Cortex of kidney (tissue), 1 donor: ENCODE measurements at places on chromosomes 1 and 21.

GRCh38 chr1:52751589-52752483 is 25.6 kb downstream of the ZYG11B start:
- DNase-seq: no peak

DNA sequence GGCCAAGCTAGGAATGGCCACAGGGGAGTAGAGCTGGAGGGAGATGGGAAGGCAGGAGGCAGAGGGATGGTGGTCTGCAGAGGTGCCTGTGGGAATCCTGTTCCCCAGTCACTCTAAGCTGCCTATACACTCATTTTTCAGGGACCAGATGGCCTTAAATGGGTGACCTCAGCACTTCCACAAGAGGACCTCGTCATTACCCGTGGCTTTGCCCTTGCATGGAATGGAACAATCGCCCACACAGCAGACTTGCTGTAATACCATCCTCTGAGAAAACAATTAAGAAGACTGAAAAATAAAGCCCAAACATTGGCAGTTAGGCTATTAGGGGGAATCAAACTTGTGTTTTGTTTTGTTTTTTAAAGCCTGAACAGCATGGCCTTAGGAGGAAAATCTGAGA is 12.9 kb upstream of the TNN start:
- no peak for DNase-seq

- DNase-seq: no peak
These were observed 3.1 kb upstream of the MMP23B start for GRCh38 chr1:1628754-1629429.

- DNase-seq: no peak
These were observed 300.7 kb upstream of the SPAG17 start for GRCh38 chr1:118485757-118486156.

GRCh38 chr1:159066108-159066507 is 10.5 kb downstream of the AIM2 start:
- DNase-seq: no peak

DNA sequence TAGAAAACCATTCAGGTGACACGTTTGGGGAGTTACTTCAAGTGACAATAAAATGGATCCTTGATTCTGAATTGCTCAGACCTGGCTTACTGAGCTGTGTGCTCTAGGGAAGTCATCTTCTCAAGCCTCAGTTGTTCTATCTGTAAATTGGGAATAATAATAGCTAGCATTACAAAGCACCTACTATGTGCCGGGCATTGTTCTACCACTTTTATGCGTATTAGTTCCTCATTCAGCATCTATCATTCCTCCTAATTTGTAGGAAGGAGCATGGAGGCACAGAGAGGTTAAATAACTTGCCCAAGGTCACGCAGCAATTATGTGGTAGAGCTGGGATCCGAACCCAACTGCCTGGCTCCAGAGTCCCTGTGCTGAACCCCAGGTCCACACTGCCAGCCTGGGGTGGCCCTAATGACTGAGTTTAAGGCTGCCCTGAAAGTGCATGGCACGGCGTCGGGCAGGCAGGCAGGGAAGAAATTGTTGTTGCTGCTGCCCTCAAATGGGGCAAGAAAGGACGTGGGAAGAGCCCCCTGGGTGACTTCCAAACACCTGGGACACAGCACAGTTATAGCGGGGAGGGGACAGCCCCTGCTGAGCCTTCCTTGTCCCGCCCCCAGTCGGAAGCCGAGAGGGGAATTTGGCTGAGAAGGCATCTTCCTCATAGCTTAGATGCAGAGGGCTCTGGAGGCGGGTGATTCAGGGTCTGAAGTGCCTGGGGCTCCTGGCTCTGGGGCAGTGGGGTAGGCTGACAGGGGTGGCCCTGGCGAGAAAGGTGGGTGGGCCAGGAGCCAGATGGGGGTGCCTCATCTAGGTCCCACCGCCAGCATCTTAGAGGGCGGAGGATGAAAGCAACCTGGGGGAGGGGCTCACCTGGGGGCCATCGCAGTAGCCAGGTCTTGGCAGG is 86.5 kb upstream of the IFFO2 start:
- no peak for DNase-seq

DNA sequence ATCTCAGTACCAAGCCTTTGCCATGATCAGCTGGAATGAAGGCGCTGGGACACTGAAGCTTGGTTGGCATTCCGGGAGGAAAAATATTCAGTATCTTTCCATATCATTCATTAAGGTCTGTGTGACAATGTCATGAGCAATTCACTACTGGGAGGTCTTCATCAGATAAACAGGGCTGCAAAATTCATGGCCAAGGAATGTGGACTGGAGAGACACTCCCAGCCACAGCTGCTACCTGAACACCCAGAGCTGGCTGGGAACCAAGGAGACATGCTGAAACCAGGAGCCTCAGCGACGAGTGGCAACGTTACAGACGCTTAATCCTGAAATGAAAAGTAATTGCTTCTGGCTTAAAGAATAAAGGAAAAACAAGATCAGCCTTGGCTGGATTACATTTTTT is 30.6 kb upstream of the DDAH1 start:
- DNase-seq: no peak

DNA sequence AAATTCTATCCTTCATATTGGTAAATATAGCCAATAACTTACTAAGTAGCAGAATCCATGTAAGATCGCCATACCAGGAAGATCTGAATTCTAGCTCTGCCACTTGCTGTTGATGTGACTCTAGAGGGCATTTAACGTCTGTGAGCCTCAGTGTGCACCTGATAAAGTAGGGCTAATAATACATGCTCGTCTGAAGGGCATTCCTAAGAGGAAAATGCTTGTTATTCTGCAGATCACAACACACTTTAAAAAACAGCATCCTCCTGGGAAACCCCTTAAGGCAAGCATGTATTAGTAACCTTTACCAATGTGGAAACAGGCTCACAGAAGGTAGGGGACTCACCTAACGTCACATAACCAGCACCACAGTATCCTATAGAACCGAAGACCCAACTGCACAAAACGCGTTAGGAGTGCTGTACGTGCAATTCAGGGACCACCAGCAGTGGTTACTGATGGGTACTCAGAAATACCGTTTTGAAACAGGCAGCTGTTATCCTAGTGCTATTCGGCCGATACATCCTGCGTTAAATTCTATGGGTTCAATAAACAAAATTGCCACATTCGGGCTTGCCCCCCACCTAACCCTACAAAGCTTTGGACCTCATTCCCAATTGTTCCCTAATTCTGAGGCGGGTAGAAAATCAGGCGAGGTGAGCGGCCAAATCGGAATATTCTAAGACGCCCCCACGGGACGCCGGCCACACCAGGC is 758 bp downstream of the DEPDC1 start:
- DNase-seq: no peak

DNA sequence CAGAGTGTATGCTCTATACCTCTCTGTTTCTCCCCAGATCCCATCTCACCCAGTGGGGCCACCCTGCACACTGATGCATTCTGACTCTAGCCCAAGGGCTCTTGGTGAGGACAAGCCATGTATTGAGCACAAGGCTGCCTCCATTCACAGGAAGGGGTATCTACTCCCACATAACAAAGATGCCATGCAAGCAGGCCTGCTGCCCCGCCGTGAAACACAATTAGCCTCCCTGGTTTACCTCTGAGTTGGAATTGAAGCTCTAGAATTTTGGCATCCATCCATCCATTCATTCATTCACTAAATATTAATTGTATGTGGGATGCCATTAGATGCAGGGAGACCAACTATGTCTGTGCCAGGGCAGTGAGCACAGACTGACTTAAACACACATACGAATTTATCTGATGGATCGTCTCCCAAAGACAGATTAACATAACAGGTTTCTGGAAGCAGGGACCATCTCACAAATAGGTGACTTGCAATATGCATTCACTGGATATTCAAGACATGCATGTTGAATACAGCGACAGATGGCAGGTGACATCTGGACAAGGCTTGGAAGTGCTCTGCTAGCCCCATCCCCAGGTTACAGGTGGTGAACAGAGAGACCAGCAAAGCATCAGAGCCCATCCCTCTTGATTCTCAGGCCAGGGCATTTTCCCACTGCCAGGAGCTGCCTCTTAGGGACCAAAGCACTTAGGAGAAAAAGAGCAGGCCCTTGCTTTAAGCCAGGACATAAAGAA is 34.3 kb downstream of the TRABD2B start:
- DNase-seq: no peak

DNA sequence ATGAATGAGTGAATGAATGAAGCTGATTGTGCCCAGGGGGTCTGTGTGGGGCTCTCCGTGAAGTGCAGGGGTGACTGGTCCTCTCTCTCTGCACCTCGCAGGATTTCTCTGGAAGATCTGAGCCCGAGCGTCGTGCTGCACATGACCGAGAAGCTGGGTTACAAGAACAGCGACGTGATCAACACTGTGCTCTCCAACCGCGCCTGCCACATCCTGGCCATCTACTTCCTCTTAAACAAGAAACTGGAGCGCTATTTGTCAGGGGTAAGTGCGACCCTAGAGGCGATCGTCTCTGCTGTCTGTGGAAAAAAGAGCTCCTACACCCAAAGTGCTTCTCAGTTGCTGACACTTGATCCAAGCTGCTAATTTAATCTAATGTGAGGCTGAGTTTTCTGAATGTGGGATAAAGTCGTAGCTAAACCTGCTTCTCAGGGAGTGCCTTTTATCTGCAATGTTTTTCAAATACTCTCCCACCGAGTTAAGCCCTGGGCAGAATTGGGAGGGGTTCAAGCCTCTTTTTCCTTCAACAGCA is 101.7 kb downstream of the HUNK start:
- no peak for DNase-seq

DNA sequence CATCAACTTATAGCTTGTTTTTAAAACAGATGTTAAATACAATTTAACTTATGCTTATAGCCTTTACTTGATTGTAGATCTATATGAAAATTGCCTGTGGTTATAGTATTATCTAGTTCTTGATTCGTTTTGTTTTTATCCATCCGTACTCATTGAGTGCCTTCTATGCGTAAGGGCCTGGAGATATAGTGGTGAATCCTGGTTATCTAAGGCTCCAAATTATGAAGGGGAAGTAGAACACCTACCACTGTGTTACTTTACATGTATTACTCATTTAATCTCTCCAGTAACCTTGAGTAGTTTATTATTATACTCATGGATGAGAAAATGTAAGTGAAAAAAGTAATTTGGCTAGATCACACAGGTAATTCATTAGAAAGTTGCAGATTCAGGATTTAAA is 121.8 kb downstream of the OSBPL9 start:
- DNase-seq: no peak

DNA sequence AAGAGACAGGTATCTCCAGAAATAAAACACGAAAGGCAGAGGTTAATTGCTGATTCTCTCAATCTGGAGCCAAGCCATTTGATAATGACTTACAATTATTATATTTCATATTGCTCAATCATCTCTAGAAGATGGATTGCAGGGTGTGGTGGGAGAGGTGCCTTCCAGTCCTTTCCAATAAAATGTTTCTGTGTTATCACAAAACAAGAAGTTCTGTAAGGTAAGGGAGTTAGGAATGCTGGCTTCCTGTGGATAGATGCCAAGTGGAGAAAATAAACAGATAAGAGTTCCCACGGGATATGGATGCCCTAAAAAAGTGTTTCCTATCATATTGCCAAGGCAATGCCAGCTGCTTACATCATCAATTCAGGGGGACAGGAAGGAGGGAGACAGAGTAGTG is 7.2 kb upstream of the CCN1 start:
- DNase-seq: no peak

DNA sequence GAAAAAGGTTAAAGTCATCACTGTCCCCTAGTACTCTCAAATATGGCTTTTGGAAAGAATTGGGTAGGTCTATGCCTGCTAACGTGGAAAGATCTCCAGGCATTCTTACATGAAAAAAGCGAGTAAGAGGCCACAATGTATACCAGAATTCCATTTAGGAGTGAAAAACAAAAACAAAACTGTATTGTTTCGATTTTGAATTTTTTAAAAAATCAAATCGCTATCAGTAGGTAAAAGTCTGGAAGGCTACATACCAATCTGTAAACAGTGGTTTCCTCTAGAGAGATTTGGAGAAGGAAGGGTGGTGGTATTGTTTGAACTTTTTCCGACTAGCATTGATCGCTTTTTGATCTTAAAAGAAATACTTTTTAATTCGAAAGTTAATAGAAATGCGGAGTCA is 55.9 kb downstream of the RRAGC start:
- DNase-seq: no peak

GRCh38 chr1:79726321-79726720 is 719.8 kb upstream of the ADGRL4 start:
- no peak for DNase-seq
